Activated CD8-positive, alpha-beta memory T cell treated with anti-CD3 and anti-CD28 coated beads, Interleukin-2, amount 50 U/mL, for 4 hours (primary cell): ENCODE measurements at places on chromosomes 3 and 15.

DNA sequence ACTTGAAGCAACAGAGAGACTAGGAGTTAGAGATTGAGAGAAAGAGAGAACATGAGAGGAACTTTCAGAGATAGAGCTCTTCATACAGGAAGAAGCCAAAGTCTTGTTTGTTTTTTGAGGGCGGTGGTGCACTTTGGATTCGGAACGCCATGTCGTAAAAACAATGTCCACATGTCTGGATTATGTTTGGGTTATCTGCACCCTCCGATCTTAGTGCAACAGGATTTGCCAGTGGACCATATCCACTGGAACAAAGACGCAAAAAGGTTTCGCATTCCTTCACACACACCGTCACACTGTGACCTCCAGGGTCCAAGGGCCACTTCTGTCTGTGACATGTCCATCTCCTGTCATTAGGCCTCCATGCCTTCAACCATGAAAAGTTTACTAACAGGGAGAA lies 141.8 kb upstream of the ATP11B start:
- no peak for DNase-seq

DNA sequence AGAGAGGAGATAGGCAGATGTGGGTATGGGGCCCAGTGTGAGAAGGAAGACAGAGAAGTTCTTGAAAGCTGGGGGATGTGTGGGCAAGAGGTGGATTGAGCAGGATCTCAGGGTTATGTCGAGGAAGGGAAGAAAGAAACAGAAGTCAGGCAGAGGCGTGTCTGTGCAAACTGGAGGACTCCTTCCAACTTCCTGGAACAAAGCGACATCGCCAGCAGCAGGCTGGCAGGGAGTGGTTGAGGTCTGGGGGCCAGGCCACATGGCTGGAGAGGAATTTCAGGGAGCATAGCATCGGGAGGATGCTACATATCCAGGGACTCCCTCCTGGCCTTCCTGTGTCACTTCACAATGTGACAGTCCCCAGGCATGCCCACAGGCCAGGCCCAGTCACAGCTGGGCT lies 42.9 kb upstream of the MYZAP start:
- DNase-seq, result no peak

DNA sequence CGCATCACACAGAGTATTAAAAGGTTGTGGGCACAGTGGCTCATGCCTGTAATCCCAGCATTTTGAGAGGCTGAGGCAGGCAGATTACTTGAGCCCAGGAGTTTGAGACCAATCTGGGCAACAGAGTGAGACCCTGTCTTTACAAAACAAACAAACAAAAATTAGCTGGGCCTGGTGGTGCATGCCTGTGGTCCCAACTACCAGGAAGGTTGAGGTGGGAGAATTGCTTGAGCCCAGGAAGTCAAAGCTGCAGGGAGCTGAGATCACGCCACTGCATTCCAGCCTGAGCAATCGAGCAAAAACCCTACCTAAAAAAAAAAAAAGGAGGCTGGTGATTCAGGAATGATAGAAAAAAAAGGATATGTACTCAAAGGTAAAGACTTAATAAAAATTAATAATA lies 28.2 kb upstream of the ST6GAL1 start:
- no peak for DNase-seq

DNA sequence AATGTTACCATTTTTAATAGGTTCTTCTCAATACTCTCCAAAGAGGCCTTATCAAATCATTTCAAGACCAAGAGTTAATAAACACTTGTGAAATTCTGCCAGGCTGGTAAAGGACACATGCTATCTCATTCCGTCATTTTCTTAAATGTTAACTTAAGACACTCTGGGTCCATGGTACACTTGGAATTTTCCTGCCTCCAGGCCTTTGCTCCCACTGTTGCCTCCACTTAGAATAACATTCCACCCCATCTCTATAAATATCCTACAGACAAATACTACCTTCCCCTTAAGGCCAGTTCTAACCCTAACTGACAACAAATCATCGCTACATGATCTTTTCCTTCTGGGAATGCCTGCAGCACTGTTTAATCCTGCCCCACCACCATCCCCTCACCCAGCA lies 24.1 kb downstream of the MAGI1 start:
- no peak for DNase-seq

- no peak for DNase-seq
These were observed 22.5 kb downstream of the KCTD6 start for GRCh38 chr3:58514405-58514804.

- DNase-seq, result no peak
These were observed 90.1 kb downstream of the B3GALNT1 start for GRCh38 chr3:161014843-161015749.

DNA sequence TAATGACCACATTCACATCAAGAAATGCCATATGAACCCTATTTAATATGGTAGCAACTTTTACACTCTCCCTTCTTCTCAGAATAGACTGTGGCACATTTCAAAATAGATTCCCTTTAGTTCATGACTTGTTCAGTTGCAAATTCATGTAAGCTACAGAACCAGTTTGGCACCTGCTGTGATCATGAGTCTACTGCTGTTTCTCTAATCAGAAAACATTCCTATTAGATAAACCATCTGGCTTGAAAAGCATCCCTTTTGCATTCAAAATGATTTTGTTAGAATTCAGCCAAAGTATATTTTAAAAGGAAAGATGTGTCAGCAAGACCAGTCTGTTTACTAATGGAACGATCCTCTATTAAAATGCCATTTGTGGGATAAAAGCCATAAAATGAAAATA lies 304.4 kb downstream of the BCHE start:
- DNase-seq, result no peak

DNA sequence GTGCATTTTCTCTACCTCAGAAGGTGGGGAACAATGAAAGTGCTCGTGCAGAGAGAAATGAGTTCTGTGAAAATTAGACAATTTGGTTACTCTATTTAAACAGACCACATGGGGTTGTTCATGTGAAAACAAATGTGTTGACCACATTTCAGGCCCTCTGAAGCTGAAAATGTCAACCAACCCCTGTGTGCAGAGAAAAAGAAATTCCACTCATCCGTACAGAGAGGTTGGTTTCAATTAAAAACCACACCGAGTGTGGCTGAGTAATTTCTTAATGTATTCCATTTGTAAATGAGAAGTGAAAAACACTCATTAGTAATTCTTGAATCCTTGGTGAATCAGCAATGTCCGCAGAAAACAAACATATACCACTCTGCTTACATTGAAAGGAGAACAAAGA lies 46.9 kb upstream of the SLC7A14 start:
- no peak for DNase-seq

- DNase-seq, result no peak
These were observed 17.8 kb downstream of the MAPKBP1 start for GRCh38 chr15:41792000-41792637.

- no peak for DNase-seq
These were observed 531 bp downstream of the LZTFL1 start for GRCh38 chr3:45841420-45841756.

DNA sequence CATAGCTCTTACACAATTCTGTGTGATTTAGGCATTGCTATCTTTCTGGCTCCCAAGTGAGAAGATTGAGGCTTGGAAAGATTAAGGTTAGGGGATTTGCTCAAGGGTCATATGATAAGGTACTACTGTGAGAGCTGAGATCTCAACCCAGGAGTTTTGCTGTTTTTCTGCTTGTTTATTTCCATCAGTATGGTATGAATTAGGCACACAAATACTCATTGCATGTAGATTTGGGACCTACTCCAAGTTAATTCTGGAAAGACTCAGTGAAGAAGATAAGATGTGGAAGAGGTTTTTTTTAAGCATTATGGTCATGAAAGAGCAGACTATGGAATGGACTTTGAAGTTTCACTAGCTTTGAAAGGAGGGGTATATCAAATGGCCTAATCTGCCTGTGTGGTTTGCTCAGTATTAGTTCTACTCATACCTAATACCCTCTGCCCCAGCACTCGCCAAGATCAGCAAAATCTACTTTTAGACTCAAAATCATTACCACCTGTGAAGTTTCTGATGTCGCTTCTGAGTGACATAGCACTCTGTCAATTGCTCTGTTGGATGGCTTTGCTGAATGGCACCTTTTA lies 12.5 kb downstream of the MBNL1 start:
- no peak for DNase-seq

DNA sequence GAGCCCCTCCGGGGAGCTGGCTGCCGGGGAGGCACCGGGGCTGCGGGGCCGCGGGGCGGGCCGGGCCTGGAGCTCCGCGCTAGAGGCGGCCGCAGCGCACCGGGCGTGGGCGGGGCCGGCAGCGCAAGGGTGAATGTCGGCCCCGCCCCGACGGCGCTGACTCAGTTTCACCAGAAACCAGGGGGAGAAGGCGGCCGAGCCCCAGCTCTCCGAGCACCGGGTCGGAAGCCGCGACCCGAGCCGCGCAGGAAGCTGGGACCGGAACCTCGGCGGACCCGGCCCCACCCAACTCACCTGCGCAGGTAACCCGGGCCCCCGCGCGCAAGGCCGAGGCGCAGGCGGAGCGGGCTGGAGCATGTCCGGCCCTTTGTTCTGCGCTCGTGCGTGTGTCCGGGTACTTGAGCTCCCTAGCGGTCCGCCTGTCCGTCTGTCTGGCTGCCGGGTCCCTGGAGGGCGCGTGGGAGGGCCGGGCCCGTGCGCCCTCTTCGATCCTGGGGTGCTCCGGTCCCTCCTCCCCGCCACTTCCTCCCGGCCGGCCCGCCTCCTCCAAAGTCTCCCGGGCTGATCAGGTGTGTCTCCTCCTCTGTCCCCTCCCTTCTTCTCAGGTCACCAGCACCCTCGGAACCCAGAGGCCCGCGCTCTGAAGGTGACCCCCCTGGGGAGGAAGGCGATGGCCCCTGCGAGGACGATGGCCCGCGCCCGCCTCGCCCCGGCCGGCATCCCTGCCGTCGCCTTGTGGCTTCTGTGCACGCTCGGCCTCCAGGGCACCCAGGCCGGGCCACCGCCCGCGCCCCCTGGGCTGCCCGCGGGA lies at the start of gene SPINT1:
Gene SPINT1 (plus strand): TSS at position 164 of the 811 bp plus-strand sequence. CDS start 507 bp downstream, at position 671.
- peak; percentile 77 for DNase-seq

GRCh38 chr15:80562846-80563245 lies 132.3 kb upstream of the ABHD17C start:
- no peak for DNase-seq

- DNase-seq, result no peak
These were observed 8.7 kb downstream of the PXK start for GRCh38 chr3:58341376-58341775.

- DNase-seq, result no peak
These were observed 796 bp upstream of the DOCK3 start for GRCh38 chr3:50673931-50674330.

DNA sequence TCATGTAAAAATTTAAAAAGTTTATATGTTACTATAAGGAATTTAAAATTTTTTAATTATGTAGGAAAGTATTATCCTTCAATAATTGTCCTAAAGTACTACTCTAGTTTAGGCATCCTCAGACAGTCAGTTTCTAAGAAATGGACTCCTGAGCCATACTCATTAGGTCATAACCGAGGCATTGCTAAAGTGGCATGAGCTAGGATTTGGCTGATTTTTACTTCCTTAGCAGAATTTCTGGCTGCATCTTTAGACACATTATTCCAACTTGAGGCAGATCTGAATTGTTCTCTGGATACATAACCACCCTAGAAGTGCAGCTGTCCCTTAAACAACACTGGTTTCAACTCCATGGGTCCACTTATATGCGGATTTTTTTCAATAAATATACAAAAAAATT lies 38.3 kb downstream of the IFT57 start:
- DNase-seq, result no peak

DNA sequence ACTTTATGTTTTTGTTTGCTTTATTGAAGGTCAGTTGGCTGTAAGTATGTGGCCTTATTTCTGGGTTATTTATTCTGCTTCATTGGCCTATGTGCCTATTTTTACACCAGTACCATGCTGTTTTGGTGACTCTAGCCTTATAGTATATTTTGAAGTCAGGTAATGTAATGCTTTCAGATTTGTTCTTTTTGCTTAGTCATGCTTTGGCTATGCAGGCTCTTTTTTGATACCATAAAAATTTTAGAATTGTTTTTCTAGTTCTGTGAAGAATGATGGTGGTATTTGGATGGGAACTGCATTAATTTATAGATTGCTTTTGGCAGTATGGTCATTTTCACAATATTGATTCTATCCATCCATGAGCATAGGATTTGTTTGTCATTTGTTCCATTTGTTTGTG lies 63.5 kb upstream of the TTC14 start:
- no peak for DNase-seq

- no peak for DNase-seq
These were observed 64.8 kb downstream of the SPSB4 start for GRCh38 chr3:141115789-141116541.

- DNase-seq, result no peak
These were observed 123.3 kb upstream of the TP63 start for GRCh38 chr3:189507856-189508255.

DNA sequence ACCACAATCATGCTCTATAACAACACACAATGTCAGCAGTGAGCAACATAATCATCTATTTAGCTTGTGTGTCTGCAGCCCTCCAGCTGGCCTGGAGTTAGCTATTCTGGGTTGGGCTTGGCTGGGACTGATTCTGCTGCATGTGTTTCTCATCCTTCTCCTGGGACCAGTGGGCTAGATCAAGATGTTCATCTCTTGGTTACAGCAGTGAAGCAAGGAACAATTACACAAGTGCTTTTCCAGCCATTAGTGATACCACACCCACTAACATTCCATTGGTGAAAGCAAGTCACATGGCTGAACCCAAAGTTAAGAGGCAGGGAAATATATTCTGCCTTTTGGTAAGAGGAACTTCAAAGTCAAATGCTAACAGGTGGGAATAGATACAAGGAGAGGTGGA lies 14.6 kb downstream of the NUDT16 start:
- DNase-seq, result no peak

DNA sequence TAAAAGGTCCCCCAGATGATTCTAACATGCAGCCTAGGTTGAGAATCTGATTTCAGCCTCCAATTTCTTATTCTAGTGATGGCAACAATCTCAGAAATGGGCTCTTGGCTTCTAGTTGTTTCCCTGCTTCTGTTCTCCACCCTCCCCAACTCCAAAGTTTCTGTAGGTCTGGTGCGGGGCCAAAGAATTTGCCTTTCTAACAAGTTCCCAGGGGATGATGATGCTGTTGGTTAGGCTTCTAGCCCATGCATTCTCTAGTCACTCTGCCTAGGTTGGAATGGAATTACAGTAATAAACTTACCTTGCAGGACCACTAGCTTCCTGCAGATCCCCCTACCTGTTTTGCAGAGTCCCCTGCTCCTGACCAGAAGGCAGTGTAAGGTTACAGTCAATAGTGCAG lies 103.2 kb upstream of the PPP2R3A start:
- no peak for DNase-seq

DNA sequence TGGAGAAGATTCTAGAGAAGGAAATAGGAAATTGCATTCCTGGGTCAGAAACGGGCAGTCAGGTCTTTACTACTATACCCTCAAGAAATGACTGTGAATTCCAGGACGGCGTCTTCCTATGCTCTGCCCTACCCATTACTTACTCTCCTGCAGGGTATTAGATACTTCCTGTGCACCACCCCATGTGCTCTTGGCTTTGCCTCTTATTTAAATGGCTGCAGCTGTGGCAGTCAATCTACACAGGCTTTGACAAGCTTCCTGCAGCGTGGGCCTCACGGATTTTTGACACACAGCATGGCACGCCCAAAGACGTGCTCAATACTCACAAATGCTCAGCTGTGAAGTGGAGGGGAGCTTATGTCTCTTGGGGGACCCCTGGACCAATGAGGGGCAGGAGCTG lies 206.1 kb downstream of the SV2B start:
- DNase-seq, result no peak

GRCh38 chr3:38020342-38020726 lies 9.1 kb downstream of the PLCD1 start:
- no peak for DNase-seq

- no peak for DNase-seq
These were observed 427.9 kb upstream of the AGTR1 start for GRCh38 chr3:148269816-148270215.
